NCI-H526 (cell line): ENCODE measurements at places on chromosomes 1 and 21.

- peak; percentile 79 for DNase-seq
Observed at GRCh38 chr1:55726994-55727393, 511.8 kb upstream of the USP24 start.

- DNase-seq, result no peak
Observed at GRCh38 chr21:29157080-29157479, 26.6 kb downstream of the MAP3K7CL start.

DNA sequence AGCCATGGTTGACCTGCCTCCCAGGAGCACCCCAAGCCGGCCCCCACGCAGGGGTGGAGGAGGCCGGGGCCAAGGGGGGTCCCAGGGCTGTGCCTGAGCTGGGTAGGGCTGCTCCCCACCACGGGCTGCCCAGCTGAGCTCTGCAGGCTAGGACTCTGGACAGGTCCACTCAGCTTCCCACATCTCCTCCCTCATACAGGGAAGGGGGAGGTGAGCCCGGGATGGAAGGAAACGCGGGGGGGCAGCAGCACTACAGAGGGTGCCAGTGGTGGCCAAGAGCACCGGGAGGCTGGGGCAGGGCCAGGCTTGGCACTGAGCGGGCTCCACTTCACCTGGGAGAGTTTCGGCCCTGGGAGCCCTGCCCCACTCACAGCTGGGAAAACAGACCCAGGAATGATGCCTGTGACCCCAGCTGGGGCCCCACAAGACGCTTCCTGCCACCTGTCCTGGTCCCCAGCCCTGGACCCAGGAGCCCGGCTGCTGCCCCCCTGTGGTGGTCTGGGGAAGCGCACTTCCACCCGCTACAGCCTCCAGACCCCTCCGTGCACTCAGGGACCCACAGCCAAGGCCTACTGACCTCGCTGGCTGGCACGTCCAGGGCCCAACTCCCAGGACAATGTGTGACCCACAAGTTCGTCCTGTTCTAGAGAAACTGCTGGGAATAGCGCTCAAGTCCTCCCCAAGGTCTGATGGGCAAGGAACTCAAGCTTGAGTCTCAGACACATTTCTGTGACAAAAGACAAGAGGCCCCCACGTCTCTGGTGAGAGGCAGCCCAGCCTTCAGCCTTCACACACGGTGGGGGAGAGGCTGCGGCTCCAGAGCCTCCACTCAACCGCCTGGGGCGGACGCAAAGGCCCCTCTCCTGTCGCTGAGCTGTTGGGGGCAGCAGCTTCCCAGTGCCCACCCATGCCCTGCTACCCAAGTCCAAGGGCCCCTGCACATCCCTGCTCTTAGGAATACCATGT is 3.0 kb downstream of the AURKAIP1 start:
- no peak for DNase-seq

DNA sequence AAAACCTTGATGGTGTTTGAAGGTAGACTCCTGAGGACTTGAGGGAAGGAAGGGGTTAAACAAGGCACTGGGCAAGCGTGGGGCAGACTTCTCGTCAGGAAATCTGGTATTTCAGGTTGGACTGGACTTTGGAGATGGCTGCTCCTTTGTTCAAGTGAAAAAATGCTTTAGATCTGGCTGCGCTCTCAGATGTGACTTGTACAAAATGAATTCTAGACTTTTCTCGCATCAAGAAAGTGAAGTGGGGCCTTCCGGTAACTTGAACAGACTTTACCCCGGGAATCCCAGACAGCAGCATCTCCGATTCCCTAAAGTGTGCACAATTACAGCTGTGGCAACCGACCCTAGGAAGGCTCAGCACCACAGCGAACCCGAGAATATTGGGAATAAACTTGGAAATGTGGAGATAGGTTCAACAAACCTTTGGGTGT is 44.3 kb upstream of the ERRFI1 start:
- DNase-seq, result peak; percentile 86

DNA sequence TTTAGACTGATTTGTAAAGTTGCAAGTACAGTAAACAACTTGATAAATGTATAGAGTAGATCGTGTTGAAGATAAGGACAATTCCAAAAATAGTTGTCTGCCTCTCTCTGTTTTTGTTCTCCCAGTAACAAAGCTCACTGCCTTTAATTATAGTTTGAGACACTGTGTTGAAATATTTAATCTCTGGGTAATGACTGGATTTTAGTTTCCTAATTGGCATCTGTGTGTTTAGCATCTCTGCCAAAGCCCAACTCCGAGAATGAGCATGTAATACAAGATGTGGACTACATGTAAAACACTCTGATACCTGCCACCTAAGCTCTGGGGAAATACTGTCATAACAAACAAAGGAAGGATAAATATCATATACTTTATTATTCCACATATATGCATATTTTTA is 27.7 kb upstream of the SDE2 start:
- DNase-seq, result no peak

GRCh38 chr1:113849072-113849471 is 22.4 kb downstream of the PTPN22 start:
- no peak for DNase-seq

- no peak for DNase-seq
Observed at GRCh38 chr1:234731569-234732085, 121.6 kb upstream of the IRF2BP2 start.

- DNase-seq, result no peak
Observed at GRCh38 chr1:194366705-194367104, 1180.3 kb upstream of the B3GALT2 start.

GRCh38 chr1:14113841-14114567 is 414.0 kb downstream of the PRDM2 start:
- DNase-seq, result peak; percentile 55

DNA sequence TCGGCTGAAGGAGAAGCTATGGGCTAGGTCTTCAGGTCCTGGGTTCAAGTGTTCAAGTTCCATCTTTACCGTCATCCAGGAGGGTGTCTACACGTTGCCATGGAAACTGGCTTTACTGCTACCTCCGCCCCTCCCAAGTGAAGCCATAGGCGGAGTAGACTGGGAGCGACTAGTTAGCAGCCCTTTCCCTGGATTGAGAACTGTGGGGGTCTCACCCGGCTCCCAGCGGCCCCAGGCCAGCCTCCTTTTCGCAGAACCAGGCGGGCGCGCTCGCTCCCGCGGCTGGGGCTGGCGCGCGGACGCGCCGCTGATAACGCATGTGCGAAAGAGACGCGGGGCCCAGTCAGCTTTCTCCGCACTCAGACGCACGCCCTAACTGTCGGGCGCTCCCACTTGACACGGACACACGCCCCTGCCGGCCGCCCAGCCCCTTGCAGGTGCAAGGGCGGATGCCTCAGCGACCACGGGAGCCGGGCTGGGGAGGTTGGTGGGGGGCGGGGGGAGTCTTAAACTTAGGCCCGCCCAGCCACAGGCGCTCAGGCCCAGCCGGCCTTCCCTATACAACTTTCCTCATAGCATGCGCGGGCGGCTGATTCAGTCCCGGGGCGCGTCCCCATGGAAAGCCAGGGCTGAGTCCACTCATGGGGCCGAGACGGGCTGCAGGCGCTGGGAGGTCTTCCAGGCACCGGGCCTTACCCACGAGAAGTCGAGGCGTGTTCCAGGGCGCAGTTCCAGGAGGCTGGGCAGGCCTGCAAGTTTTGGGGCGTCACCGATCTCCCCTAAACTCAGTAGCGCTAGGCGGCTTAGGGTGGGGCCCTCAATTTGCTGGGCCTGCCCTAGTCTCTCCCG is 7.4 kb downstream of the EFNA4 start:
- DNase-seq, result peak; percentile 99

- no peak for DNase-seq
Observed at GRCh38 chr1:9657521-9658032, 6.0 kb downstream of the PIK3CD start.

DNA sequence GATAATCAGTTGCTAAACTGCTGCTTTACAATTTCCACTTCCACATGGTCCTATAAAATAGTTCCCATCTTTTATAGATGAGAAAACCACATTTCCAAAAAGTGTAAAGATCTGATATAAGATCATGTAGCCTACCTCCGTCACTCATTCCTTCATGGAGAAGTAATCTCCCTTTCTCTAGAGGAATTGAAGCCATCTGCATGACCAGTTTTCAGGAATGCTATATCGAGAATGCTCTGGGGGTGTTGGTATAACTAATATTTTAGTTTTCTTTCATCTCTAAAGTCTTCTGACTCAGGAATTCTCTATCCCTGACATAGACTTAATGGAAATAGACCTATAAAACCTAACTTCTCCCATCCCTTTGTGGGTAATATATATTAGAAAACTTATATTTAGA is 173.0 kb upstream of the UBE2U start:
- DNase-seq, result no peak

DNA sequence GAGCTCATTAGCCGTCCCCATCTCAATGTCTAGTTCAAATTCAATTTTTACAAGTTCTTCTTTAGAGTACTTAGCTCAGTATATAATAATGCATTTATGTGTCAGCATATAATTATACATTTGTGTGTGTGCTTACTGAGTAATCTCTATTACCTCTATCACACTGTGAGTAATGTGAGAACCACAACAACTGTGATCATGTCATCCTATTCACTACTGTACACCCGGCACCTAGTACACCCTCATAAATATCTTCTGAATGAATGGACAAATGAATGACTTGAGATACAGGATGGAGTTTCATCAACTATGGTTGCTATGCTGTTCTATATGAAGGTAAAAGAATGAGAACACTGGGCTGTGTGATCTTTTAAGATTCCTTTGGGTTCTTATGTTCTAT is 124.0 kb downstream of the GPATCH2 start:
- DNase-seq, result no peak
